GM13977 (cell line): ENCODE measurements at places on chromosomes 3 and 15.

DNA sequence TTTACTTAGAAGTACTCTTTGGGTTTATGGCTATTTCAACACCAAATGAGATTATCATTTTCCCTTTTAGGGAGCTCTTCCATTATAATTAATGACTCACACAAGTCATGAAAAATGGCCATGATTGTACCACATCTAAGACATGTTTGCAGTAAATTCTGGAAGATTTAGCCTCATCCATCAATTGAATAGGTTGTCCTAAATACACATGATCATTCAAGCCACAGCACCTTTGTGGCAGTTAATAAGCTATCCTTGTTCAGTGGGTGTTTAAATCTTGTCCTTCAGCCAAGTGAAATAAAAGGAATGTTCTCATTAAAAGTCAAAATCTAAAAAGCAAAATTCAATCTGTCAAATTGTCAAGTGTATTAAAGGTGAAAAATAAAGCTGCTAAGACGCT is 237.5 kb downstream of the ZPLD1 start:
- DNase-seq = no peak

- no peak for DNase-seq
Observed at GRCh38 chr3:174363256-174363655, 495.9 kb upstream of the NAALADL2 start.

DNA sequence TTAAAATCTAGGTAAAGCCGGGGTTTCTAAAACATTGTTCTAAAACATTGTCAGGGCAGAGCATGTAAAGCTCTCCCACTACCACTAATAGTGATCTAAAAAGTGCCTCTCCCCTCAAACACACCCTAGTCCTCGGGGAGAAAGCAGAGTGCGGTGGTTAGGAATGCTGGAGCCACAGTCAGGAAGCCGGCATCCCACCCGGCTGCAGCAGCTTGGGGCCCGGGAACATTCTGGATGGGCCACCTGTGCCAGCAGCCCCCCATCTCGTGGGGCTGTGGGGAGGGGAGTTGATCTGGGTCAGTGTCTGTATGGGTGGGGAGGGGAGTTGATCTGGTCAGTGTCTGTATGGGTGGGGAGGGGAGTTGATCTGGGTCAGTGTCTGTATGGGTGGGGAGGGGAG is 176.9 kb downstream of the APBA2 start:
- DNase-seq = no peak

DNA sequence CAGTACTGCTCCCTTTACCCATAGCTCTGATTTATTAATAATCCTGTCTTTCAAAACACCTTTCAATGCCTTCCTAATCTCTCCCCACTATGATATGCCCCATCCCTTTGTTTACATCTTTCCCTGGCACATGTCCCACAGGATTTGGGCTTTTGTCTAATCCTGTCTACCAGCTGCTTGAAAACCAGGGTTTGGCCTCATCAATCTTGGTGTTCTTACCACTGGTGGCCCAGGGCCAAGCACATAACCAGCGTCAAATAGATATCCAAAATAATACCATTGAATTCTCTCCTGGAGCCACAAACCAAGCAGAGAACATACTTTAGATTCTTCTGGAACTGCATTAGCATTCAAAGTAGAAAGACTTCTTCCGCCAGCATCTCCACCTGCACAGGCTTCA is 104.8 kb upstream of the PPP2R3A start:
- DNase-seq = no peak

GRCh38 chr3:195892105-195893043 is 16.0 kb downstream of the TNK2 start:
- DNase-seq = no peak

GRCh38 chr3:194323785-194324735 is 27.1 kb downstream of the CPN2 start:
- peak; percentile 77 for DNase-seq

DNA sequence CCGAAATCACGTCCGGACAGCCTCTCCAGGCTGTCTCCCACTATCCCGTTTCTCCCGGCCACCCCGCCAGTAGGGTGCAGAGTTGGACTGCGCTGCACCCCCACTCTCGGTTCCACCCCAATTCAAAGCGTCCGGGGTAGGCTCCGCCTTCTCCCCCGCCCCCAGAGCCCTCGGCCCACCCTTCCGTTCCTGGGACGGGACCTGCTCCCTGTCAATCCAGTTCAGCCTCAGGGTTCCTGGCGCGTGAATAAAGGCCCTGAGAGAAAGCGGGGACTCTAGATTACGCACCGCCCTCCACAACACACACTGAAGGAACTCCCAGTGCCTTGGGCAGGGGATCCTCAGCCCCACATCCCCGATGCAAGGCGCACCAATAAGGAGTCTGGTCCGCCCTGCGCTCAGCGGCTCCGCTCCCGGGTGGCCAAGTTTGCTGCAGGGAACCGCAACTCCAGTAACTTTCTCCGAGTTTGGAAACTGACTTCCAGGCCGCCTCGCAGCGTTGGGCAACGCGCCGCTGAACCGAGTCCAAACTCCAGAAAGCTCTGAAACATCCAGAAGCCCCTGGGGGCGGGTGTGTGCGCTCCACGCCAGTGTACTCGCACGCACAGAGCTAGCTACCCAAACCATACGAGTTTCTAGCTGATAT is 1.9 kb downstream of the ADAMTS9 start:
- no peak for DNase-seq

DNA sequence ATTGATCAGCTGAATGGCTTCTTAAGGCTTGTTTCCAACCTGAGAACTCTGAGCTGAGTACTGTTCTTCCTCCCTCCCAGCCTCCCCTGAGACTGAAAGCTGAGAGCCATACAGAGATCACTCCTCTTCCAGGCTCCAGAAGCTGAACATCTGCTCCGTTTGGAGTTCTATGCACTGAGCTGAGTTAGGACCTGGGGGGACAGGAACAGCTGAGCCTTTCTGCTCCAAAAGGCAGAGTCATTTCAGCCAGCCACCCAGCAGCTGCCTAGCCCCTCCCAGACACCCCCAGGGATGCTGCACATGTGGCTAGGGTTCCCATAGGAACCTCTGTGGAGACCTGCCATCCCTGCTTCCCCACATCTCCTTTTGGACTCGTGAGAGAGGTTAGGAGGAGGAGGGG is 64.2 kb upstream of the GLCE start:
- no peak for DNase-seq

DNA sequence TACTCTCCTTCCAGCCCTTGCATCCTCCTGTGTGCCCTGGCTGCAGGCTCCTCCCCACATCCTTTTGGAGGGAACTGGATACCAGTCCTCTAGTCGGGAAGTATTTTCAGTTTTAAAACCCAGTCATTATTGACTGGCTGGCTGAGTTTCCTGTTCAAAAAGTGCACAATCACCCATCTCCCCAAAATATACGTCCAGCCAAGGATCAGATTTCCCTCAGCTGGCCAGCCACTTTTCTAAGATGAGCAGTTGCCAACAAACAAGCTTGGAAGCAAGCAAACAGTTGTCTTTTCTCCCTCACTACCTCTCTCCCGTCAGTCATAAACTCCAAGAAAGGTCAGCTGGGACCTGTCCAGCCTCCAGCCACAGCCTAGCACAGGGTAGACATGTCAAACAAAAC is 147.7 kb upstream of the GALNT15 start:
- no peak for DNase-seq

DNA sequence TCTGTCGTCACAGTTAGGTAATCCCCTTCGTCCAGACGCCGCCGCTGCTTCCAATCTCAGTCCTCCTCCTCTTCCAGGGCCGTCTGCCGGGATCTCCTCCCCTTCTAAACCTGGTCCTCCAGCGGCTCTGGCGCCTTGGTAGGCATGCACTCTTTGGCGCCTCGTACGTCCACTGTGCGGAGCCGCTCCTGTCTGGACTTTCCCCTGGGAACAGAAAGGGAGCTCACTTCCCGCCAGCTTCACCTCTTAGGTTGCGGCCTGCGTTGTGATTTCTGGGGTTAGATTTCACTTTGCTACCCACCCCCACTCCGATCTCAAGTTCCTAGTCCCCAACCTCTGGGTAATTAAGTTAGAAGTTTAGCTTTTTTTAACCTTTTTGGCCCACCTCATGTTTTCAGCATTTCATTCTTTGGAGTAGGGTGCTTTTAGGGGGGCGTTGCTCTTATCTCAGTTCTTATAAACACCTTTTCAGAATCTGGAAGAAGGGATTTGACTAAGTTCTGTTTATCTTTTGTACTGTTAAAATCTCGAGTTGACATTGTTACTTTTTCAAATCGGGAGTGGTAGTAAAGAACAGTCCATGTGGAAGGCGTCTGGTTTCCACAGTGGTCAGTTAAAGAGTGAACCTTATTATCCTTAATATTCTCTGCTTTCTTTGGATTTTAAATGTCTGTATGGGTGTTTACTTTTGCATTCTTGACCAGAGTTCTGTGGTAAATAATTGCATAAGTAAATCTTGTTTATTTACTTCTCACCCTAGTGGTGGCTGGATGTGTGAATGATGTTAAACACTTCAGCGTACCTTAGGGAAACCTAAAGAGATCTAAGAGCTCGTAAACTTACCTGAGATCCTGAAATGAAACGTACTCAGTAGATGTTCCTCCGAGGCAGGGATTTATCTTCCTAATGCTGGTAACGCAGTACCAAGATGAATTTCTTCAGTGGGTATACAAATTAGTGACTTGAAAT is 611 bp downstream of the CTDSPL2 start:
- DNase-seq = no peak

GRCh38 chr3:86814918-86815655 is 175.9 kb downstream of the VGLL3 start:
- DNase-seq = no peak

GRCh38 chr15:82647045-82647834 is at the start of gene CPEB1:
Gene CPEB1 (minus strand): TSS chr15:82647363. CDS start chr15:82628459, 18,904 bp downstream.
- DNase-seq = peak; percentile 74

DNA sequence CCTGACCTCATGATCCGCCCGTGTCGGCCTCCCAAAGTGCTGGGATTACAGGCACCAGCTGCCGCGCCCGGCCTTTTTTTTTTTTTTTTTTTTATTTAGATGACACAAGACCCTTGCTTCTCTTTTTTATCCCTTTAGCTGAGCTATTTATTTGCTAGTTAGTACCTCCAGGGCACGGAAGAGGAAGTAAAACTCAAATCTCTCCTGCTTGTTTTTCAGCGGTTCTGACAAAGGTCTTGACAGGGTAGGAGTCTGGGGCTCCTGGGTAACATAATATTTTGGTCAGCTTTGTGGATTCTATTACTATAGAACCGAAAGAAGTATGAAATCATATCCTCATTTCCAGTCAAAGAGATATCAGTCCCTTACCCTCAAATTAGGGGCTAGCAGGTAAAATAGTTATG is 44.0 kb upstream of the ETV5 start:
- DNase-seq = peak; percentile 75

- DNase-seq = no peak
Observed at GRCh38 chr3:19711160-19711782, 222.7 kb downstream of the EFHB start.

- no peak for DNase-seq
Observed at GRCh38 chr3:176840641-176841286, 356.5 kb downstream of the TBL1XR1 start.

DNA sequence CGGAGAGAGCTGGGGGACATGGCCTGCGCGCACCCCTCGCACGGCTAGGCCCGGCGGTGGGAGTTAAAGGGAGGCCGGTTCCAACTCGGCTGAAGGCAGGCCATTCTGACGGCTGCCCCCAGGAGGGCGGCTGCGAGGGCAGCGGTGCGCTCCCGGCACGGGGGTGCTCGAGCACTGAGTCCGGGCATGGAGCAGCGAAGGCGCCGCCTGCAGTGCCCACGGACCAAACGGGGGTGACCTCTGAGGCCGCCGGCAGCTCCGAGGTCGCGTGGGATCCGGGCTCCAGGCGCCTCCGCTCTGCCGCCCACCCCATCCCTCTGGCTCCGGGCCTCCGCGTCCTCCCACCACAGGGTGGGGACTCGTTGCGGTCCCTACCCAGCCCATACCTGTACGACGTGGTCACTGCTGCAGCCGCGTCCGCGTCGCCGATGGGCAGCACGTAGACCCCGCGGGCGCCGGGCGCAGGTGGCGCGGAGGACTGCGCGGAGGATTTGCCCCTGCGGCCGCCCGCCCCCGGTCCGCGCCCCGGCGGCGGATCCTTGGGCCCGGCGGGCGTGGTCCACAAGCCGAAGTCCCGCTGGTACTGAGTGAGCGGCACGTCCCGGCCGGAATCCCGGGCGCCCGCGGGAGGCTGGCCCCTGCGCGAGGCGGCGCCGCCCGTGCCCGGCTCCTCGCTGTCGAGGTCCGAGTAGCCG is 469 bp downstream of the MAP6D1 start:
- peak; percentile 64 for DNase-seq

- no peak for DNase-seq
Observed at GRCh38 chr3:112593258-112593657, 31.4 kb downstream of the SLC35A5 start.
